ENCODE measurements at places on chromosomes 2 and 18. TPM values are rescaled to one million over a fixed set of nuclear protein-coding genes. Genes with fewer than 3 reads are reported as not detected.

Gene VWA3B
- not detected for total RNA-seq

- DNase-seq, result no peak
These were observed 78.0 kb upstream of the SH3BP4 start for GRCh38 chr2:234873828-234874173.

- no peak for DNase-seq
These were observed 107.3 kb downstream of the MYO1B start for GRCh38 chr2:191352536-191352935.

DNA sequence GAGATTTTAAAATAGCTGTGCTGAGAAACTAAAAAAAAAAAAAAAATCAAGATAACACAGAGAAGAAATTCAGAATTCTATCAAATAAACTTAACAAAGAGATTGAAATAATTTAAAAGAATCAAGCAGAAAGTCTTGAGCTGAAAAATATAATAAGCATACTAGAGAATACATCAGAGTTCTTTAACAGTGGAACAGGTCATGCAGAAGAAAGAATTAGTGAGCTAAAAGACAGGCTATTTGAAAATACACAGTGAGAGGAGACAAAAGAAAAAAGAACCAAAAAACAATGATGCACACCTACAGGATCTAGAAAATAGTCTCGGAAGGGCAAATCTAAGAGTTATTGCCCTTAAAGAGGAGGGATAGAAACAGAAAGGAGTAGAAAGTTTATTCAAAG is 548.1 kb downstream of the ADCYAP1 start:
- DNase-seq, result no peak

Gene TUBB8B
- total RNA-seq, result not detected

Gene CCDC121
- total RNA-seq, result 0.99 TPM

- DNase-seq, result no peak
These were observed 417.7 kb upstream of the SLC14A2 start for GRCh38 chr18:45197526-45197970.

DNA sequence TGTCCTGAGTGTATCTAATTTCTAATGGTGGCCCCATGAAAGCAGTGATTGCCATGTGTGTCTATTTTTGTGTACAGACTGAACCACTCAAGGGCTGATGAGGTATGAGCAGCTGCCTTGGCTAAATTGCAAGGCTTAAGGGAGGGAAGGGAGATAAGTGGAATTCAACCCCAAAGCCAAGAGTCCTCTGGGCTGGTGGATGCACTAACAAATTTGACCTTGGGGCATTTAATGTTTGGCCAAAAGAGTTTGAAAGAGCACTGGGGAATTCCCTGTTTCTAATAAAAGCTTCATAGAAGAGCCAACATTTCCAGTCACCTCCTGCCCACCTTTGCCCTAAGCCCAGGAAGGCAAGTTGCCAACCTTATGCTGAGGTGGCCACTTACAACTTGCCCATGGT is 172.1 kb downstream of the SETBP1 start:
- DNase-seq, result no peak

GRCh38 chr2:113212245-113213060 is 38.7 kb downstream of the PSD4 start:
- no peak for DNase-seq

Data from HT-29 (cell line).